Stimulated activated CD4-positive, alpha-beta T cell treated with anti-CD3 and anti-CD28 coated beads, Interleukin-1b, Interleukin-23, amount 100 ng/mL, for 48 hours (primary cell): ENCODE measurements at places on chromosomes 4 and X.

- no peak for DNase-seq
Measured at GRCh38 chrX:24487571-24487970, 22.5 kb downstream of the PDK3 start.

GRCh38 chrX:2583194-2584162 lies 82.7 kb upstream of the DHRSX start:
- DNase-seq: no peak

- no peak for DNase-seq
Measured at GRCh38 chr4:185280608-185281007, 71.2 kb downstream of the SNX25 start.

DNA sequence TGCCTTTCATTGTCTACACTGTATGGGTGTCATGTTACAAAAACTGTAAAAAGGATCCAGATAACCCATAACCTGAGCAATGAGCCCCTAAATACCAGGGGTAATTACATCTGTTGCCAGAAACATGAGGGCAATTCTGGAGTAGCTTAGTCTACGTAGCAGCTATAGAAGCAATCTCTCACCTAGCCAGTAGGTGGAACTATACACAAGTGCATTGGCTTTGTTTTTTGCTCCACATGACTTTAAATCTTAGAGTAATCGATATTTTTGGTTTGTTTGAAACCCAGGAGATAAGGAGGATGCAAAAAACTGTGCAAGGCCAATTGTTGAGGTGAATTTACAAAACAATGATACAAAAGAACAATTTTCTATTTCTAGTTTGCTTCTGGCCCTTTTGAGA lies 57.5 kb downstream of the GPR82 start:
- DNase-seq: no peak

DNA sequence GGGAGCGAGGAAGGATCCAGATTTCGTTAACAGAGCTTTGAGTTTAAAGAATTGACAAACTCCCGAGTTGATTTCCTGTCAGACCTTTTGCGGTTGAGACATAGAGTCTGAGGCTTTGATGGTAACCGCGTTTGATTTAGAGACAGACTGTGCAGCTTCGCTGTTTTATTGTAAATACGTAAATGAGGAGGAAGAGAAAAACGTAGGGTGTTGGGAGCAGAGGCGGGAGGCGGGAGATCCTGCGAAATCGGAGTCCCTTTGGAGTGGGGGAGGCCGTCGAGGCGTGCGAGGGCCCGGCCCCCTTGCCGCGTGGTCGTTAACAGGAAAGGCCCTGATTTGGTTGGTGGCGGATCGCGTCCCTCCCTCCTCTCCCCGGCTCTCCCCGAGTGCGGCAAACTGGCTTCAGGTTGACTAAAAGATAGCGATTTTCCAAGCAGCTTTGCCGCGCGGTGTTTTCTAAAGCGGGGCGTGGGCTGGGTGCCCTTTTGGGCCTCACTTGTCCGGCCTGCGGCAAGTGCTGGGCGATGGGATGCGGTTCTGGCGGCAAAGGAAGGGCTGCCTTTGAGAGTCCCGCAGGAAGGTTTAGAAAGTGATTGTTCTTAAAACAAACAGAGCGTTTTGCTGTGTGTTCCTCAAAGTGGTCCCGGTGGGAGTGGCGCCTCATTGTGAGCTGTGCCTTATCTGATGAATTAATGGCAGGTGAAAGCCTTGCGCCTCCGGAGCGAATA lies 857 bp downstream of the SCML1 start:
- peak; percentile 36 for DNase-seq

DNA sequence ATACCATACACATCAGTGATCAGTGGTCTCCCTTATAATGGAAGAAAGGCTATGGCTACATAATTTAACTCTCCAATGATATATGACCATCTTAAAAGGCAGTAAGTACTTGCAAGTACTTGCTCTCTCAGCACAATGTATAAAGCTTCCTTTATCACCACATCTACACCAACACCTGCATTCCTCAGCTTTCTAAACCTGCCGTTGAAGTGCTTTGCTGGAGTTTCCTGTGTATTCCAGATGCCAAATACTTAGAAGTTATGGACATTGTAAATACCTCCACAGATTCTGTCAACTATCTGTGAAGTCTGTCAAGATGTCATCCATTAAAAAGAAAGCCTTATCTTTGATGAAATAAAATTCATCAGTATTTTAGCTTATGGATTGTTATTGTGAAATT lies 335.0 kb upstream of the GALNTL6 start:
- no peak for DNase-seq

DNA sequence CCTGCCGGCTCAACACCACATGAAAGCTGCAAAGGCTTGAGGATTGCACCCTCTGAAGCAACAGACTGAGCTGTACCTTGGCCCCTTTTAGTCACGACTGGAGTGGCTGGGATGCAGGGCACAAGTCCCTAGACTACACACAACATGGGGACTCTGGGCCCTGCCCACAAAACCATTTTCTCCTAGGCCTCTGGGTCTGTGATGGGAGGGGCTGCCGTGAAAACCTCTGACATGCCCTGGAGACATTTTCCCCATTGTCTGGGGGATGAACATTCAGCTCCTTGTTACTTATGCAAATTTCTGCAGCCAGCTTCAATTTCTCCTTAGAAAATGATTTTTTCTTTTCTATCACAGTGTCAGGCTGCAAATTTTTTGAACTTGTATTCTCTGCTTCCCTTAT lies 123.5 kb upstream of the SMARCAD1 start:
- no peak for DNase-seq

DNA sequence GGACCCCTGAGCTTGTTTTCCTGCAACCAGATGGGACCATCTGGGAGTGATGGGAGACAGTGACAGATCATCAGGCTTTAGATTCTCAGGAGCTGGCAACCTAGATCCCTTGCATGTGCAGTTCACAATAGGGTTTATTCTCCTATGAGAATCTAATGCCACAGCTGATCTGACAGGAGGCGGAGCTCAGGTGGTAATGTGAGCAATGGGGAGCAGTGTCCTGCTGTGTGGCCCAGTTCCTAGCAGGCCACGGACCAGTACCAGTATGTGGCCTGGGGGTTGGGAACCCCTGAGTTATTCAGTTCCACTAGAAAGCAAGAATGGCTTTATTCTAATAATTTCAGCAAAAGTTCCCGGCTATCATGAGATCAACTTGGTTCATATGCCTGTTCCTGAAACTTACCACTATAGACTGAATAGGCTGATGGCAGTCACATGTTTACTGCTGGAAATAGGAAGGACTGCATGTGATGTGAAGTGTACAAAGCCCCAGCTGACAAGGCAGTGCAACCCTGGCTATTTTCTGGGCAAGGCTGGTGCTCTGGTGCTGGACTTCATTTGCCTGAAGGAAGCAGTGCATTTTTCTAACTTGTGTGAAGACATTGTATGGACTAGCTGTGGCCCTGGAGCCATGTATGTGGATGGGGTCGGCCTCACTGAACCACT lies 107.2 kb downstream of the SPRY1 start:
- no peak for DNase-seq
